Immature natural killer cell (primary cell): ENCODE measurements at places on chromosomes 6 and 20. TPM values are rescaled to one million over a fixed set of nuclear protein-coding genes. Genes with fewer than 3 reads are reported as not detected.

- no peak for DNase-seq
Observed at GRCh38 chr6:70847106-70848084, 109.5 kb downstream of the B3GAT2 start.

DNA sequence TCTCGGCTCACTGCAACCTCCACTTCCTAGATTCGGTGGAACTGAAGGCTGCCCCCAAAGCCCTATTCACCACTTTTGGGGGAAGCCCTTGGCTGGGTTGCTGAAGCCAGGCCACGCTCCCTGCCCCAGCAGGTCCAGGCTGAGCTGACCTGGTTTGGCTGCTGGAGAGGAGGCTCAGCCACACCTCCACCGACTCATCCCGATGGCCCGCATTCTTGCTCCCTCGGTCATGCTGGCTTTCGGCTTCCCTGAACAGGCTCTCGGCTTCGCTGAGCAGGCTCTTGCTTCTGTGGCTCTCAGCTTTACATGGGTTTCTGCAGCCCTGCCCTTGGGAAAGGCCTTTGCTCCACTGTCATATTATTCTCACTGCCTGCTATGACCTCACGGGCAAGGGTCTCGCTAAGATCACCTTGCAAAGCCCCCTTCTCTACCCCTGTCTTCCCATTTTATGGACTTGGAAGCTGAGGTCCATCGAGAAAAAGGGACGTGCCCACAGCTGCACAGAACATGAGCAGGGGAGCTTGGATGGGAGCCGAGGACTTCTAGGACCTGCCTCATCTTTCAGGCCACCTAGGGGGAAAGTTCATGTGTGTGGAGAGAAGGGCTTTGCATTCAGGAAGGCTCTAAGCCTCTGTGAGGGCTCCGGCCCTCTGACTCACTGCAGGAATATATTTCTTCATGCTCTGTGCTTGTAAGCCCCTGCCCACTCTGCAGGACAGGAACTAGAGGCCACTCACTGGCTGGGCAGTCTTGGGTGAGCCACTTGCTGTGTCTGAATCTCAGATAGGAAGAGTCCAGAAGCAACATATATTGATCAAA is 15.6 kb downstream of the ARHGAP40 start:
- DNase-seq = no peak

- DNase-seq = no peak
Observed at GRCh38 chr20:63497138-63497945, 1.5 kb downstream of the EEF1A2 start.

- no peak for DNase-seq
Observed at GRCh38 chr6:89085409-89086205, 5.1 kb downstream of the PNRC1 start.

PGC gene
- not detected for polyA plus RNA-seq

DNA sequence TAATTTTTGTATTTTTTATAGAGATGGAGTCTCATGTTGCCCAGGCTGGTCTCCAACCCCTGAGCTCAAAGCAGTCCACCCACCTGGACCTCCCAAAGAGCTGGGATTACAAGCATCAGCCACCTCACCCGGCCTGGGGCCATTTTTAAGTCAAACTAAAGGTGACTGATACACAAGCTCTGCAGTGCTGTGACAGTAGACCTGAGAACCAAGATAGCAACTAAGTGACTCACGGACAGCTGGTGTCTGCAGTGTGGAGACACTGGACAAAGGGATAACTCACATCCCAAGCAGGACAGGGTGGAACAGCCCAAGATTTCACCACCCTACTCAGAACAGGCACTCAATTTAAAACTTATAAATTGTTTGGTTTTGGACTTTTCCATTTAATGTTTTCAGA is 402.5 kb downstream of the CD83 start:
- DNase-seq = no peak
